ENCODE measurements at places on chromosomes 11 and 22.
A peak's percentile ranks its signal among the peaks of the same experiment; 100 is the strongest.

DNA sequence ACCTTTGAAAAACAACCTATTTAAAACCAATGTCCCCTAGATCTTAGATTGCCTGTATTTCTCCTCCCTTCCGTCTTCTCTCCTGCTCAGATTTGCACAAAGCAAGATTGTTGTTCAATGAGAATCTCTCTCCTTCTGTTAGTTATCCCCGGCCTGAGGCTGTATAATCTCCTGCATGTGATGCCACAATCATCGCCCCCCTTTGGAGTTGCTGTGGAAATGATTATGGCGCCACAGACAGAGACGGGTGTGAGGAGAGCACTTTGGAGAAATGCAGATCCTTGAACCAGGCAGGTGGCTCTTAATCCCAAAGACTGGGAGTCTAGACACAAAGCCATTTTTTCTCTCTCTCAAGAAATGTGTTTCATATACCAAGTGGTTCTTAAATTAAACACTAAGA, 941.3 kb downstream of the OPCML start:
- DNase-seq = no peak

- no peak for DNase-seq
Observed at GRCh38 chr11:86510674-86511073, 136.0 kb downstream of the CCDC81 start.

- no peak for DNase-seq
Observed at GRCh38 chr11:108669711-108670110, 4.8 kb downstream of the DDX10 start.

- peak; percentile 73 for DNase-seq
Observed at GRCh38 chr11:16788141-16789062, 50.0 kb downstream of the C11orf58 start.

- DNase-seq = no peak
Observed at GRCh38 chr11:72732329-72732728, 19.9 kb downstream of the ARAP1 start.

DNA sequence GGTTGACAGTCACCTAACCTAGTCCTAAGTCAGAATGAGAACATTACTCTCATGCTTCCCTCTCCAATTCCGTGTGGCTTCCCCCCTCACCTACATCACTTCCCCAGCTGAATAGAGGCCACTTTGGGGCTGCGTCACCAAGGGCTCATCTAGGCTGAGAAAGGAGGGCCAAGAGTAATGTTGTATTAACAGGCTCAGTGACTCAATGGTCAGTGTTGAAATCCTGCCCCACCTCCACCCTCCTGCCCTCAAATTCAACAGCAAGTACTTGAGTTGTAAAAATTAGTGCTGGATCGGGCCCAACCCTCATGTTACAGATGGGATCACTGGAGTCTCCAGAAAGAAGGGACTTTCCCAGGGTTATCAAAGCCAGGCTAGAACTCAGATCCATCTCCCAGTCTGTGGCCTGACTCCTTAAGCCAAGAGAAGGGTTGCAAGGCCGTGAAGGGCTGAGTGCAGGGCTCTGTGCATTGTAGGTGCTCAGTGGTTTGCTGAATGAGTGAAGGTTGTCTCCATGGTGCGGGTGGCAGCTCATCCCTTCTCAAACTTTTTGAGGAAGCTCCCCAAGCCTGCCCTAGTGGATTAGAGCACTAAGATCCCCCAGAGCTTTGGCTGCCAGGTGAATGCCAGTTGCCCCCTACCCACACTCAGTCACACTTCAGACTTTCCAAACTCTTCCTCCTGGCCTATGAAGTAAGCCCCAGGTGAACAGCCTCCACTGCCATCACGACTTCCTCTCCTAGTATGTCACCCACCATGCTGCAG, 3.2 kb downstream of the DGAT2 start:
- no peak for DNase-seq

DNA sequence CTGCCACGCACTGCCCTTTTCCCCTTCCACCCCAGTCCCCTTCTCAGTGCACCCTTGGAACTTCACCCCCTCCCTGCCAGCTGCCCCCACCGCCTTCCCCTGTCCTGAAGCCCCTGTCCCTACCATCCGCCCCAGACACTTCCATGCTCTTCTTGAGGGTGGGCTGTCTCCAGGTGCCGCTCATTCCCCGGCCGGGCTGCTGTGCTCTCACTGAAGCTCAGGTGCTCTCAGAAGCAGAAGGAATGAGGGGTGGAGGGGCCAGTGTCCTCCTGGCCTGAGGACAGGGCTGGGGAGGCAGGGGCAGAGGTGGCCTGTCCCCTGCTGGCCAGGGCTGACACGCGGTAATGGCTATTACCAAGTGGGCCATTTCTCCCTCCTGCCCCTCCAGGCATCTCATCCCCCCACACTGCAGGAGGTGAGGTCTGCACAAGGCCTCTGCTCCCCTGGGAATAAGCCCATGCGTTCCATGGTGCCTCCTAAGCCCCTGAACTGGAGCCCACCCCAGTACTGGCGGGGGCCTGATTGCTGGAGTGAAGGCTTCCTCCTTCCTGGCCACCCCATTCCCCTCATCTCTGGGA, 6.6 kb upstream of the BID start:
- no peak for DNase-seq

DNA sequence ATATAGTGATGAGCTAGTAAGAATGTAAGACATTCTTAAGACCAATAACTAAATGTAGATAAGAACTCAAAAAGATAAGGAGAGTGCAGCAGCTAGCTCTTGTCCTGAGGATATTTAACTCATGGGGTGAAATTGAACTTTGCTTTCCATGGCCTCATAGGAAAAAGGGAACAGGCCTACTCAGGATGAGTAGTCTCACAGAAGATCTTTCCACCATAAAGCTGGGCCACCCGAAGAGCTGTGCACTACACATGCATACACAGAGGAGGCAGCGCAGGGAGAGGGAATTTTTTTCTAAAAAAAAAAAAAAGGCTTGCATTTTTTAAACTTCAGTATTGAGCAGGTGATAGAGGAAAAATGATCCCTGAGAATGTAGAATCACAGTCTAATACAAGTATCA, 59.9 kb upstream of the CFAP300 start:
- DNase-seq = no peak

GRCh38 chr22:29780748-29781676, 13.8 kb downstream of the UQCR10 start:
- no peak for DNase-seq

DNA sequence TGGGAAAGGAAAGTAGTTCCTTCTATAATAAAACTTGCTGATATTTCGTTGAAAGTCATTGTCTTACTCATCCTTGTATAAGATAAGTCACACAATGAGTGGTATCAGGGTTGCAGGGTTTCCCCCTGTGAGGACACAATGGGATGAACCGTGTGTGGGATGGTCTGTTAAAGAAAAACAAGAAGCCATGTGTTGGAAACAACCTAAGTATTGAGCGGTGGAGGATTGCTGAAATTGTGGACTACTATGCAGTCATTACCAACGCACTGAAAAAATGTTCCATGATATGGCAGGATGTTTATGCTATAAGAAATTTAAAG, 28.6 kb downstream of the PTPRJ start:
- peak; percentile 88 for DNase-seq

DNA sequence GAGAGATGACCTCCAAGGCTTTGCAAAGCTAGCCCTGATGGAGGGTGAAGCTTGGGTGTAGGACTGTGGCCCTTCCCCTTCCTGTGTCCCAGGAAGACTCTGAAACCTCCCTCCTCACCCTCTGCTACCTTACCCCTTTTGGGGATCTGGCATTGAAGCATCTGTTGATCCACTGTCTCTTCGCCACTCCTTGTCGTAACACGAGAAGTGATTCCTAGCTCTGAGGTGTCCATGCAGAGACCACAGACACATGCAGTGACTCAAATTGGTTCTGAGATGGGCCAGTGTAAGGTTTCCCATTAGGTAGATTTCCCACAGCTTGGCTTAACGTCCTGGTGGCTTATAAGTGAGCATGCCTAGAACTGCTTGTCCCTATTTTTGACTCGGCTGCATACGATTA, 101.4 kb downstream of the ZBTB16 start:
- peak; percentile 27 for DNase-seq

DNA sequence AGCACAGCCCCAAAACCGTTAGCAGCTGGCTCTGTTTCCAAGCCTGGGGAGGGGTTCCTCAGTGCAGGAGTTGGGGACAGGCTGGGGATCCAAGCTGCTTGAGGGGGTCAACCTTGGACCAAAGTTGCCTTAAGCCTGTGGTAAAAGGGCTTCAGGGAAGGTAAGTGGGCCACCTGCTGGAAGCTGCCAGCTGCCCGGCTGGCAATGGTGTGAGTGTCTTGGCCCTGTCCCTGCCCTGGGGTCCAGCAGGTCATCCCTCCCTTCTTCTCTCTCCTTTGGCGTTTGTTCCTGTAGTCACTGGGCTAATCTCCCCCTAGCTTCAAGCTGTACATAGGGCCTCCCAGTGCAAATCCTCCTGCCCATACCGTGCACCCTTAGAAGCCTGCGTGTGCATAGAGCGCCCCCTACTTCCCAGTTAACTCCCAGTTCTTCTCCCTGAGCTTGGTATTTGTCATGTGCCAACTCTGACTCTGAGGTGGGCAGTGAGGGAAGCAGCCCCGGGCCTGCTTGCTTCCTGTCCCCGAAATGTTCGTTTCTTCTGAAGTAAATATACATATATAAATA, 4.4 kb downstream of the TMEM258 start:
- peak; percentile 23 for DNase-seq

- peak; percentile 61 for DNase-seq
Observed at GRCh38 chr22:20563466-20563906, 56.1 kb downstream of the MED15 start.

All from activated CD4-positive, alpha-beta memory T cell treated with anti-CD3 and anti-CD28 coated beads for 36 hours (primary cell).